Caudate nucleus (tissue), 63 donors: ENCODE measurements at places on chromosomes 4 and X.

- DNase-seq, result no peak
Measured at GRCh38 chr4:15653420-15653819, 1.7 kb downstream of the FBXL5 start.

DNA sequence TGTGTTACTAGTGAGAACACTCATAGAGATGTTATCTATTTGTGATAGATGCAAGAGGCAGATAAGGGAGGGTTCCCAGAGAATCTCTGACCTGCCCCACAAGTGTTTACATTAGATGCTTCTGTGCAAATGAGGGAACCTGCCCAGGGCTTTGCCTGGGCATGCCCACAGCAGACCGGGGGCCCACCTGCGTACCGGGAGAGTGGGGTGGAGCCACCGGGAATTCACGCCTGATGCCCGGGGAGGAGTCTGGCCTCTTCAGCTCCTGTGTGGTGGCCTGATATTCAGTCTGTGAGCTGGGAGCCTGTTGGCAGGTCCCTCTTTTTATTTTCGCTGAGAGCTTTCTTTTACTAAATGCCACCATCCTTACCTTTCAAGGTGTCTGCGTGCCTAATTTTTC, 155.7 kb downstream of the SNCA start:
- DNase-seq, result no peak

DNA sequence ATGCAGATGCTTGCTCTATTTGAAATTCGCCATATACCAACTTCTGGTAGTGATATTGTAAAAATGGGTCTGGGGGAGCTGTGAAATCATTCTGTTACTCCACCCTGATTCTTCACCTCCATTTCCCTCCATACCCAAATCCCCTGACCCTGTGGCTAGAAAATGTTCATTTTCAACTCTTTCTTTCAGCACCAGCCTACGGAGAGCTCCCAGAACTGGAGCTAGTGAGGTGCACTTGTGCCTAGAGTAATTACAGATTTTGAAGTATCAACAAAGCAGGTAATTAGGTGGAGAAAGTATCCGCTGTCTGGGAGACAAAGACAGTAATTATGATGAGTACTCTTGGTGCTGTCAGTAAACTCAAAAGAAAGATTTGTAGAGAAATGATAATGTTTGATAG, 8.1 kb downstream of the ARHGAP36 start:
- DNase-seq, result no peak

DNA sequence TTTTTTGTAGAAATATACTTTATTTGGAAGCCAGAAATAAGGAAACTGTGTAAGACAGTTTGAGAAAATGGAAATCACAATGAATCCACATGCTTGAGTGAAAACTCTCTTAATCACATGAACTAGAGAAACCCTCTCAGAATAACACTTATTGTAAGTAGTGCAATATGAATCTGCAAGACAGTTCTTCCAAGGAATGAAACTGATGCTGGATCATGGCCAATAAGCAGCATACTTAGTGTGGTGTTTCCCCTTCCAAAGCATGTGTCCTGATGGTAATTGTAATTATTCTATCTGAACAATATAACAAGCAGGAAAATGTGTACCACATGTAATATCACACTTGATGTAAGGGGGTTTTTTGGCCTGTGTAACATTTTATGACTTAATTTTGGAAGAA, 1870.5 kb upstream of the TENM3 start:
- no peak for DNase-seq

DNA sequence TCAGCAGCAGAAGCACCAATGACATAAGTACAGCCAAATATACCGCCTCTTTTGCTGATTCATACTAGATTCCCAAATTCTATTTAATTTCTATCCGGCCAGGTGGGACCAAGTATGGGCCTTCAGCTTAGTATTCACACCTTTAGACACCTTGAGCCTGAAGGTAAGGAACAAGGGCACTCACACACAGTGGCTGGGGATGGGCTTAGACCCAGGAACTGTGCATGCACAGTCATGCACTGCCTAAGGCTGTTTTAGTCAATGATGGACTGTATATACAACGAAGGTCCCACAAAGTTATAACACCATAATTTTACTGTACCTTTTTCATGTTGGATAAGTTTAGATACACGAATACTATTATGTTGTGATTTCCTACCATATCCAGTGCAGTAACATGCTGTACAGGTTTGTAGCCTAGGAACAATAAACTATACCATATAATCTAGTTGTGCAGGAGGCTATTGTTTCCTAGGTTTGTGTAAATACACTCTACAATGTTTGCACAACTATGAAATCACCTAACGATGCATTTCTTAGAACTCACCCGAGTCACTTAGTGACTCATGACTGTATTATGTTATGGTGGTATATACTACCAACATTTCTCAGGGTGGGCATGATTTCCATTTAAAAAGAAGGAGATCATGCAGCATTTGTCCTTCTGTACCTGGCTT, 9.7 kb upstream of the CLNK start:
- DNase-seq, result no peak

GRCh38 chrX:102599951-102600579, 750 bp downstream of the ARMCX5 start:
- no peak for DNase-seq

GRCh38 chr4:2320152-2320551, 58.2 kb upstream of the MXD4 start:
- DNase-seq, result no peak
